ENCODE measurements at places on chromosomes 5 and 9.

- no peak for DNase-seq
These were observed 108.7 kb downstream of the RXRA start for GRCh38 chr9:134434894-134435506.

- DNase-seq = no peak
These were observed 531 bp downstream of the ABO start for GRCh38 chr9:133274236-133275104.

GRCh38 chr5:124910354-124911016 lies 164.0 kb upstream of the ZNF608 start:
- DNase-seq = no peak

DNA sequence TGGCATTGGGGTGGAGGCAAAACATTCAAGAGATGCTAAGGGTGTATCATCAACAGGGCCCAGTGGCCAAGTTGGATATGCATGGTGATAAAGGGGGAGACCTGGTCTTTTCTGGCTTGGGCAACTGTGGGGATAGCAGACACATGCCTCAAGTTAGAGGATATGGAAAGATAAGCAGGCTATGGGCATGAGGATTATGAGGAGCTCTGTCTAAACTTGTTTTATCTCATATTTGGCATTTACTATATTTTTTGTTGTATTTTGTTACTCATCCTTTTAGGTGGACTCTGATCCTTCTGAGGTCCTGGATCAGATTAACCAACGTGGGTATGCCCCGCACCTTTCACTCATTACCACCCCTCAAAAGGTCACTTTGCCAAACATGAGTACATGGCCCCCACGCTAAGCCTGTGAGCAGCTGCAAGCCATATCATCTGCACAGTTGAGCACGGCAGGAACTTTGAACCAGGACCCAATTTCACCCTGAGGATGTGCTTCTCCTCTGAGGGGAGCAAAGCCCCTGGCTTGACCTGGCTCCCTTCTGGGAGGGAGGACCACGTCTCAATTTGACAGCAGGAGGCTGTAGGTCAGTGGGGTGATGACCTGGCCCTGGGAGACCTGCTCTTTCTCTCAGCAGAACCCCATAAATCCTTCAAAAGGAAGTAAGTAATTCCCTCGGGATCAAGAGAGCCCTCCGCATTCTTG lies 71.1 kb upstream of the CD180 start:
- no peak for DNase-seq

DNA sequence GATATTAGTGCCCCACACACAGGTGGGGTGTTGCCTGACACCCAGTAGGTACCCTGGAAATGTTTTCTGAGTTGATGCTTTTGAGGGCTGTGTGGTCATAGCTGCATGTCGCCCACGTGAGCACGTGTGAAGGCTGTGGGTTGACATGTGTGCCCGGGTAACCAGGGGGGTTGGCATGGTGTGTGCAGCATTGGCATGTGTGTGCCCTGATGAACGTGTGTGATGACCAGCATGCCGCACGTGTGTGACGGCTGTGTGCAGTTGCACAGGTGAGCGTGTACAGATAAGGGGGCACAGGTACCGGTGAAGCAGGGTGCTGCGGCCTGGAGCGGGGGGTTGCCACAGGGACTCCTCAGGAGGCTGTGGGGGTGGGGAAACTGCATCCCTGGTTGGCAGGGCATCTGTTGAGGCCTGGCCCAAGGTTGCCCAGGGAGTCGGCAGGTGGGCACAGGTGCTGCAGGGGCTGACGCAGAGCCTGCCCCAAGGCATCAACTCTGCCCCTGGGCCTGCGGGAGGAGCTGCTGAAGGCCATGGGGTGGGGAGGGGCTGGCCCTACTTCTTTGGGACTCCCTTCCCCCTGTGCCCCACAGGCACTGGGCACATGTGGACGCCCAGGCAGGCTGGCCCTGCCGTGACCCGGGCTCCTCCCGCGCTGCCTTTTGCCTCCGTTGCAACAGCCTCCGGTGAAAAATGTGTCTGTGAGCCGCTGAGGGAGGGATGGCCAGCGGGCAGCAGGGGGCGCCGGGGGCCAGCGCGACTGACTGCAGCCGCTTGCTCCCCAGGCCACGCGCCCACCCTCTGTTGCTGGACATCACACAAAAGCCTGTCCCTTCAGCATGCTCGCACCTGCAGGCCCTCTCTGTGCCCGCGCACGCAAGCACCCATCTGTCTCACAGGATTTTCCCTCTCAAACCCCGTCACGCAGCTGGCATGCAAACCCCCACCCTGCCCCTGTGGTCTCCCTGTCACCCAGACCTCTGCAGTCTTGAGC lies 2.2 kb downstream of the UNC5A start:
- no peak for DNase-seq

GRCh38 chr5:603081-603998 lies 8.8 kb upstream of the CEP72 start:
- no peak for DNase-seq

DNA sequence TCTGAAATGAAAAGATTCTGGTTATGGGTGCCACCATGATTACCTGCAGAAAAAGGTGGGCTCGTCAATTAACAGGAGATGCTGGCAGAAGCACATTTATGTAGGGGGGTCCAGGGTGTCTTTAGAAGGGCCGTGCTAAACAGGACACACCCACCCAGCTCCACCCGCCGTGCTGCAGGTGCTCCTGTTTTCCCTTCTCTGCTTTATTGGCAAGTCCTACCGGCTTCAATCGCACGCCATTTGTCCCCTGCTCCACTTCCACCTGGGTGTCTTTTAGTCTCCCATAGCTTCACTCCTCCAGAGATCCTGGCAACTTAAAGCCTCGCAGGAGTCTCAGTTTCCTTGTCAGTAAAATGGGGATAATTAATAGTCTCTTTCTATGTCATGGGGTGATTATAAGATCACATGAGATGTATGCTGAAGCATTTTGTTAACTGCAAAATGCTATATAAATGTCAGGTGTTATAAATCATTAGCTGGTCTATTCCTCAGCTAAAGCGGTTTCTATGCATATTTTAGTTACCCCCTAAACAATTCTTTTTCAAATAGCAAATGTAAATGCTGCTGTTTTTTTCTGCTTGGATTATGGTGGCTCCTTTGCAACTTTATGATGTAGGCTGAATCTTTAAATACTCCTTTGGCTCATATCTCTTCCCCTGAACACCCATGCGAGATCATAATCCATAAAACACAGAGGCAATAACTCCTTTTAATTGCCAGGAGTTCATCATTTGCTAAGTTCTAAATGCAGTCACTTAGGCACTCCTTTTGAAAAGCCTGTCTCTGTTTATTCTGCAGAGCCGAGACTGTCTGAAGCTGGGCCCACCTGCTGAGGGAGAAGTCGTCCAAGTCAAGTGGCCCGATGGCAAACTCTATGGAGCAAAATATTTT lies 406.9 kb downstream of the KDM4C start:
- no peak for DNase-seq

DNA sequence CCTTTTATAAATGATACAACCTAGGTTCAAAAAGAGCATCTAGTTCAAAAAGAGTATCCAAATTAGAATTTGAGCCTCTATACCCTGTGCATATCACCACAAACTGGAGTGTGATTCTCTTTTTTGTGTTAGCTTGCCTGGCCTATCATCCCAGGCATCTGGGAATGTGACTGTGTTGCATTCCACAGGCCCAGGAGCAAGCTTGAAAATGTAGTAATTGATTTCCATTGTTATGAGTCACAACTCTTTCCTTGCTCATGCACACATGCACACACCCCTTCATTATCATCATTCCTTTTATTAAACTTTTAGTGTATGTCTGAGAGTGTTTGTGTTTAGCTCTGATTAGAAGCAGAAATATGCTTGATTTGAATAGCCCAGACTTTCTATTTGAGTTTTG lies 75.2 kb downstream of the FCHO2 start:
- DNase-seq = no peak

DNA sequence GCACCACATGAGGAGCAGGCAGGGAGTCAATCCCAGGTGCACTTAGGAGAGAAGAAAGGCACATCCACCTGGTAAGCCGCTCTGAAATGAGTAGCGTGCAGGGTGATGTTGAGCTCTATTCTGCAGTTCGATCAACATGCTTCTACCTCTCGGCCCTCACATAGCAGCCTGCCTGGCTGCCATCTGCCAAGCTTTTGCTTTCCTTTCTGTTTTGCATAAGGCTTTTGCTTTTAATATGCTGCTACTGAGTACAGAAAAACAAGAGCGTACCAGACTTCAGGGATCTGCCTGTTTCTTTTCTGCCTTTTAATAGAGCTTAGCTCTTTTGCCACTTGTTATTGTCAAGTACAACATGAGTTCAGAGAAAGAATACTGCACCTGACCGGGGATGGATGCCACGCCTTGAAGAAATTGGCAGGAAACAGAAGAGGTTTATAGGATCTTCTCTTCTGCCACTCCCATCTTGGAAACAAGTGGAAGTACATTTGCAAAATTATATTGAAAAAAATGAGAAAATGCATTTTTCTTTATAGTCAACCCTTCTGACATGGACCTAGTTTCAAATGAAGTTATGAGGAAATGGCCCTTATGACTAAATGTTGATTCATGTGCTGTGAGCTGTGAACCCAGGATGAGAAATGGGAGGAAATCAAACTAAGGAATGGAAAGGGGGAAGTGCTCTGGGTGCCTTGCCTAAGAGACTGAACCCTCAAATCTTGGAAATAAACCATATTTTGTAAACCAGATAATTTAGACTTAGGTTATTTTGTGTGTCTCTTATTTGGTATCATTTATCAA lies 4.0 kb upstream of the FCHO2 start:
- no peak for DNase-seq

DNA sequence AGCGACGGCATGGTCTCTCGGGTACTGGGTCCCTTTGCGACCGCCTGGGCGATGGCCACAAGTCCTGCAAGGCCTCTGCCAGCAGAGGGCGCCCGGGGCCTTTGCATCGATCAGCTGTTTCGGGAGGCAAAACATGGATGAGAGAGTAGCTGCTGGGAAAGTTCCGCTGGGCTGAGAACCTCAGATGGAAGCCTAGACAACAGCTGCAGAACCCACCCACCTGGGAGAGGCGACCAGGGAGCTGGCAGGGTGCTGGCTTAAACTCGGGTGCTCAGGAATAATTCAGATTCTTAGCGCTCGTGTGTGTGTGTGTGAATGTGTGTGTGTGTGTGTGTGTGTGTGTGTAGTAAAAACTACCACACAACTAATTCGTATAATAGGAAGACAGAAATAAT lies 50.0 kb downstream of the TRIM32 start:
- DNase-seq = no peak

- DNase-seq = no peak
These were observed 266.8 kb downstream of the NDUFS4 start for GRCh38 chr5:53827211-53827651.

- DNase-seq = no peak
These were observed 326.5 kb downstream of the SH3GL2 start for GRCh38 chr9:17905366-17905765.

GRCh38 chr9:33452828-33453271 lies 5.5 kb upstream of the AQP3 start:
- DNase-seq = no peak

DNA sequence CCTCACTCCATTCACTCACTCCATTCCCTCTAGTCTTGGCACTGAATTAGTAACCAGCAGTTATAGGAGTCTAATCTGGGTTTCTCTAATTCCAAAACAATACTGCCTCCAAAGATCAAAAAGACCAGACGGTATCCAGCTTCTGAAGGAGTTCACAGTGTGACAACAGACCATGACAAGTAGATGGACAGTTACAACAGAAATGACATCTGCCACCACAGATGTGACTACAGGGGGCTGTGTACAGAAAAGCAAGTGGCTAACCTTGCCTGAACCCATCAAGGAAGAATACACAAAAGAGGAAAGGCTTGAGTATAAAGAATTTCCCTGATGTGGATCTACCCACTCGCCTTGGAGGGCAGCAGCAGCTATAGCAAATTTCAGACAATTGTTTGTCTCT lies 112.4 kb downstream of the ACTL7B start:
- DNase-seq = no peak

DNA sequence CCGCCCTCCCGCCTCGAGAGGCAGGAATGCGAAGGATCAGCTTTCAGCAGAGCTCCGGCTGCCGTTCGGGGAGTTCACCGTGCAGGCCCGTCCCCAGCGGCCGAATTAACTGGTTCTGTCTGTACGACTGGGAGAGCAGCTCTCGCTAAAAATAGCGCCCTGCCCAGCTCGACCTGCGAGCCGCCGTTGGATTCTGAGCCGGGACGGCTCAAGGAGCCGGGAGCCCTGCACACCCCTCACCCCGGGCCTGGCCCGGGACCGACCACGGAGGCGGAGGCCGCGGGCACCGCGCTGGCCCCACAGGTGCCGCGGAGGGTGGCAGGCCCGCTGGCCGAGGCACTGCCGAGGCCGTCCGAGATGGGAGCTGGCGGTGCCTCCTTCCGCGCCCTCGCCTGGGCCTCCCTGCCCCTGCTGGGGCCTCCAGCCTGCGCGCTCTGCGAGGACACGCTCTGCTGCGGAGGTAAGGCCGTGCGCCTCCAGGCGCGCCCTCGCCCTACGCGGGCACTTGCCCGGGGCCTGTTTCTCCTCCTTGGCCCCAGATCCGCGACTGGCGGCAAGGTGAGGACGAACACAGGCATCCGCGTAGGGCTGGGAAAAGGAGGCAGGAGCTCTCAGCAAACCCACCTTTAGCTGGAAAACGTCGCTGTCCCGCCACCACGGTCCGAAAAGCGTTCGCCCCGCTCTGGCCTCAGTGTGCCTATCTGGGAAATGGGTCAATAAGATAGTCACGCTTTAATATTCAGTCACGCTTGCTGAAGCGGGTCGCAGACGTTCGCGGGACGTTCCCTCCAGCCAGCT lies 53.1 kb upstream of the DAB2IP start:
- DNase-seq = no peak

All from stimulated activated CD8-positive, alpha-beta memory T cell treated with anti-CD3 and anti-CD28 coated beads, Interleukin-7, amount 100 ng/mL, for 1 hour (primary cell).